ENCODE measurements at places on chromosomes 7 and 10.
A peak's percentile ranks its signal among the peaks of the same experiment; 100 is the strongest.

- no peak for DNase-seq
Measured at GRCh38 chr10:48551861-48552591, 52.8 kb downstream of the ARHGAP22 start.

GRCh38 chr10:6070660-6071059 lies 8.5 kb upstream of the IL2RA start:
- DNase-seq = no peak

GRCh38 chr10:75530299-75530698 lies 98.9 kb downstream of the LRMDA start:
- no peak for DNase-seq

DNA sequence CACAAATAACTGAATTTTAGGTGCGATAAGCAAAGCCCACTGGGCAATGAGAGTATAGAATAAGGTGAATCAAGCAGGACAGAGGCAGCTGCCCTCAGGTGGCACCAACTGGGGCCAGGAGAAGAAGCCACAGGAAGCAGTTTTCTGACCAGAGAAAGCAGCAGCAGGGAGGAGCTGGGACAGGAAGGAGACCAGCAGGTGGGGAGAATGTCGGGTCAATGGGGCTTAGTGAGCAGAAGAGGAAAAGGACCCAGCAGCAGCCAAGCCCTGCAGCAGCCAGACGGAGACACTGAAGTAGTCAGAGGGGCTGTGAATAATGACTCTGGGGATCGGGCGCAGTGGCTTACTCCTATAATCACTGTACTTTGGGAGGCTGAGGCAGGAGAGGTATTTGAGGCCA lies 209.6 kb upstream of the SH2B2 start:
- no peak for DNase-seq

GRCh38 chr7:68394131-68394530 lies 1204.1 kb upstream of the AUTS2 start:
- no peak for DNase-seq

DNA sequence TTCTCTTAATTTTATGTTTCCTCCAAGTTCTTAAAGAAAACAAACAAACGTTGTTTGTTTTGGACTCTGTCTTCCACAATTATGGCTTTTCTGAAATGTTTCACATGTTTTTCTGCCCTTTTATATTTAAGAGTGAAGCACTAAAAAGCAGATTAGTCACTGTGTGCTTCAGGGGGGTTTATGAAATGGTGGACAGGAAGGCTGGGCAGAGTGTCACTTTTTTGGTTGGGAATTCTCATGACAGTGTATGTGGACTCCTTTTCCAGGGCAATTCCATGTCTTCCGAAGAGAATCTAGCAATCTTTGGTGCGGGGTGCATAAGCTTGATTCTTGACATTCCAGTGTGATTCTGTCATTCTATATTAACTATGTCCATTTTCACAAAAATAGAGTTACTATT lies 669.4 kb downstream of the PARD3 start:
- DNase-seq = no peak

- no peak for DNase-seq
Measured at GRCh38 chr10:20648263-20648874, 248.7 kb downstream of the NEBL start.

DNA sequence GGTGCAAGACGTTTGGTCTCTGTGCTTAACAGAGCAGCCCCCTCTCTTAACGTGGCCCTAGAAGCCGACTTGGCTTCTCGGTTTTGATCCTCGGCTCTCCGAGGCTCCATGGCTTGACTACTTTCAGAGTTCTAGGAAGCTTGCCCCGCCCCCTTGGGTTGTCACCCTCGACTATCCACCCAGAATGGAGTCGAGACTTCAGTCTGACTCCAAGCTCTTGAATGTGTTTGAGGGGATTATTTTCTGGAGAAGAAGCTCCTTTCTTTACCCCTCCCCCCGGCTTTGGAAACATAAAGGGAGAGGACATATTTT lies 448 bp downstream of the SEC24C start:
- DNase-seq = peak; percentile 16

DNA sequence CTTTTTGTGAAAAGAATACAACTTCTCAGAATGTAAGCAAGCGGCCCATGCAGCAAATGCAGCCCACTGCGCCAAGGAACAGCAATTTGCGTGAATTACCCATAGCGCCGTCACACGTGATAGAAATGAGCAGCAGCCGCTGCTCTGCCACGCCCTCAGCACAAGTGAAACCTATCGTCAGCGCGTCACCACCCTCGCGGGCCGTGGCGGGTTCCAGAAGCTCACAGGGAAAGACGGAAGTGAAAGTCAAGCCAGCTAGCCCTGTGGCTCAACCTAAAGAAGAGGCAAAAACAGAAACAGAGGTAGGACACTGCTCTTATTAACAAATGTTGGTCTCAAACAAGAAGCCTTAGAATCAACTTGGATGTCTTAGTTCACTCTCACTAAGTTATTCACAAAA lies 70.5 kb downstream of the SHH start:
- DNase-seq = no peak

DNA sequence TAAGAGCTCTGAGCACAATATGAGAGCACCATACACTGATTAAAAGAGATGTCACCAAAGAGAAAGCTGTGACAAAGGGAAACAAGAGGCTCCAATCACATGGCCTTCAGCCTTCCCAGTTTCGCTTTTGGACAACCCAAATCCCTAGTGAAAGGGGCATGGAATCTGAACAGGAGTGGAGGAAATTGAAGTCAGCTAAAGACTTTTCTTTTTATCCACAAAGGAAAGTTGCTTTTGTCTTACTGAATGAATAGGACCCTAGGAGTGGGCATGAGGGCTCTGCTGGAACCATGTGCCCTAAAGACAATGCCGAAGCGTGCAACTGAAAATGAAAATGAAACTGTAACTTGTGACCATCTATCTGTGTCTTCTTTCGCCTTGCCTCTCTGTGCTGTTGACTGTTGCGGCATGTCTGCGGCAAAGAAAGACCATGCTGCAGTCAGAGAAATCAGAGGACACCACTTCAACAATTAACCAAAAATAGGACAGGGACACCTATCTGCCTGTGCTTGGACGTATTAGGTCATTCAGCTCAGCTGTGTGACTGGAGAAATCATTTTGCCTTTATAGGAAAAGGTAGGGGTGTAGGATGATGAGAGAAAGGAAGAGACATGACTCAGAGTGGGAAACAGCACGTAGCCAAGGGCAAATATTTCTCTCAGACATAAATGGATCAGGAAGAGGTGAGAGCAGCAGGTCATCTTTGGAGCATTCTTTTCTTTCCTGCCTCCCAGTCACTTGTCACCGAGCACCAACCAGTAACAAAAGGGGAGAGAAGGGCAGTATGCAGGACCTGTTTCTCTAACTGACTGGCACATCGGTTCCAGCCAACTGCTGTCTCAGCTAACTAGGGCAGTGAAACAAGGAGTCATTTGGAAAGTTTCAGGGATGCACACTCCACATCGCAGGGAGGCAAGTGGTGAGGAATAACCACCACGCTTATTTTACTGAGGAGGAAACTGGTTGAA lies 12.3 kb downstream of the CAV2 start:
- DNase-seq = no peak

- DNase-seq = peak; percentile 23
Measured at GRCh38 chr7:140478246-140479061, 851 bp downstream of the MKRN1 start.

- DNase-seq = no peak
Measured at GRCh38 chr7:91634485-91635177, 245.9 kb downstream of the MTERF1 start.

DNA sequence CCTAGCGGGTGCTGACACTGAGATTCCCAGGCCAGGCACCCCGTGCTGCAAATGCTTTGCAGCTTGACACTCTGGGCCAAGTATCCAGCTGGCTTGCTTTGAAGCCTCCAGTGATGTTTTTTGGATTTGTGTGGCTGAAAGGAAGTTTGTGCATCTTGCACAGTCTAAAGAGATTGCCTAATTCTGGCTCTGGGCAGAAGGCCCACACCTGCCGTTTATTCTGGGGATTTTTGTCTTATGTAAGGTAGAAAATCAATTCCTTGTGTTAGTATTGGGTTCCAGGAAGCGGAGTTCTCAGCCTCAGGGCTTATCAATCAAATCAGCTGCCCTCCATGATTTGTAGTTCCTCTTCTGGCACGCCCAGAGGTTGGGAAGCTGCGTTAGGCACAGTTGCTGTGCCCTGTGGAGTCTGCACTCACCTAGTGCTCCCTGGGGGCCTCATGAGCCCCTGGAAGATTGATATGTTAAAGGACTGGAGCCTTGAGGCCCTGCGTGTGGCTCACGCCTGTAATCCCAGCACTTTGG lies 8.4 kb upstream of the PURB start:
- no peak for DNase-seq

DNA sequence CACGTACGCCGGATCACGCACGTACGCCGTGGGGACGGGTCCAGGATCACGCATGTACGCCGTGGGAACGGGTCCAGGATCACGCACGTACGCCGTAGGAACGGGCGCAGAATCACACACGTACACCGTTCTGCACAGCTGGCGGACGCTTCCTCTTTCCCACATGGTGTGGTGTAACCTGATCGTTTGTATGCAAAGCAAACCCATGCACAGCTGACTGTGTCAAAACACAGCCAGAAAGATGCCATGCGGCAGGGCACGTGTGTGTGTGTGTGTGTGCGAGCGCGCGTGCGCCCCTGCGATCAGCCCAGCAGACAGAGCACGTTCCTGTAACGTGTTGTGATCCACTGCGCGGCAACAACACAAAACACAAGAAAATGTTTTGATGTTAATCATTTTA lies 573.6 kb downstream of the DNAJB6 start:
- no peak for DNase-seq

GRCh38 chr7:36898186-36898585 lies 173.9 kb upstream of the AOAH start:
- no peak for DNase-seq

DNA sequence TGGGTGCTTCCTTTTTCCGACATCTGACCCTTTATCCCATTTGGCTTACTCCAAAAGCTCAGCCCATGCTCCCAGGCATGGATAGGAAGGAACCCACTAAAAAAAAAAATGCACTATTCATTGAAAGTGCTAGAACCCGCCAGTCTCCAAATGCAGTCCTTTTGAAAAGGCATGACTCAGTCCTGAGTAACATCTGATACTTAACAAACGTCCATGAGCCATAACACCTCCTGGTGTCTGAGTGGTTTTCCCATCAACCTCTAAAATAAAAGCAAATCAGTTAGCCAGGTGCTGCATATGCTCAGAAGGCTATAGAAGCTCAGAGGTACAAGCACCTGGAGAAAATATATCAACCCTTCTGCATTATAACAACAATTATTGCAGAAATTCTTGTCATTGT lies 45.0 kb upstream of the CACUL1 start:
- DNase-seq = no peak

- DNase-seq = no peak
Measured at GRCh38 chr7:47776335-47776734, 171.9 kb downstream of the PKD1L1 start.

DNA sequence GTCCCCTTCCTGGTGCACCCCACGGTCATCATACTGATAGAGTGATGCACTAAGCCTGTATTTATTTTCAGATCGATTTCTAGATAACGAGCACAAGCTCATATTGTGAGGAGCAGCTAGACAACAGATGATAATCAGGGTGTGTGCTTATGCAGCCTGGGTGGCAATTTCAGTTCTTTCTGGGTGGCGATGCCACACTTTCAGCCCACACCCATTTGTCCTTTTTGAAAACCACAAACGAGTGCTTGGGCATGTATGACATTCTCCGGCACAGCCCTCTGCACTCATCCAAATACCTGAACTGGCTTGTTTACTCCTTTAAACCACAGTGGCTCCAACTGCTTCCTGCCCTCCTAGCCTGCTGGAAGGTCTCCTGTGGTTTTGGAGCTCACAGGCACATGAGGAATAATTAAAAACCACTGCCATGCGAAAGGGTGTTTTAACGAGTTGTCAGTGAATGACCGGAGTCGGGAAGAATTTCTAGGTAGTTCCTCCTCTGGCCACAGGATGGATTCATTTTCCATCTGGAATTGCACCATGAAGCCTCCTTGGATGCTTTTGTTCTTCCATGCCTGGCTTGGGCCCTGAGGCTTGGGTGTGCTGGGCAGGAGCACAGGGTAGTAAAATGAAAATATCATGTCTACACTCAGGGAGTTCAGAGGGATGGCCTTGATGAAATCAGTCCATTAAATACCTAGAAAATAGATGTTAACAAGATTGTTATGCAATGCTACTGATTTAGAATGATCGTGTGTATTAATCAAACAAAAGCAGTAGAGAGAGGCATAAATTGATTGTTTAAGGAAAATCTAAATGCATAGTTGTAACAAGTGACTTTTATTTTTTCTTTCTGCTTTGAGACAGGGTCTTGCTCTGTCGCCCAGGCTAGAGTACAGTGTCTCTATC lies 52.4 kb upstream of the ITGB1 start:
- no peak for DNase-seq

GRCh38 chr10:77398558-77398957 lies 239.1 kb downstream of the KCNMA1 start:
- no peak for DNase-seq

DNA sequence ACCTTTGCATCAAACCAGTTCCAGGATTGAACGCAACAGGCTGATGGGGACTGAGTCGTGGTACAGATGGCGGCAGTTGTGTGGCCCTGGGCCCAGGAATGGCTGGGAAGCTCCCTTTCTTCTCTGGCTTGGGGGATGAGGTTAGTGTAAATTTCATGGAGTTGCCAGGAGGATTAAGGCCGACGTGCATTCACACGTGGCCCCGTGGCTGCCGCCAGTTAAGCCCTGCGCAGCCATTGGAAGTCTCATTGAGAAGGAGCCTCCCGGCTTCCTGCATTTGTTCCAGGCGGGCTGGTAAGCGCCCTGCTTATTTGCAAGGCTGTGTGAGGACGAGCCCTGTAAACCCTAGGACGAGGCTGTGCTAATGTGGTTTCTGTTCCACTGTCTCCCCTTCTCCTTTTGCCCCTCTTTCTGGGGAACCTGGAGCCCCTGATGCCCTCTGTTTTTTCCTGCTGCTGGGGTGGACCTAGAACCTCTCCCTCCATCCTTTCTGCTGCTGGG lies 174.7 kb upstream of the TNRC18 start:
- no peak for DNase-seq

DNA sequence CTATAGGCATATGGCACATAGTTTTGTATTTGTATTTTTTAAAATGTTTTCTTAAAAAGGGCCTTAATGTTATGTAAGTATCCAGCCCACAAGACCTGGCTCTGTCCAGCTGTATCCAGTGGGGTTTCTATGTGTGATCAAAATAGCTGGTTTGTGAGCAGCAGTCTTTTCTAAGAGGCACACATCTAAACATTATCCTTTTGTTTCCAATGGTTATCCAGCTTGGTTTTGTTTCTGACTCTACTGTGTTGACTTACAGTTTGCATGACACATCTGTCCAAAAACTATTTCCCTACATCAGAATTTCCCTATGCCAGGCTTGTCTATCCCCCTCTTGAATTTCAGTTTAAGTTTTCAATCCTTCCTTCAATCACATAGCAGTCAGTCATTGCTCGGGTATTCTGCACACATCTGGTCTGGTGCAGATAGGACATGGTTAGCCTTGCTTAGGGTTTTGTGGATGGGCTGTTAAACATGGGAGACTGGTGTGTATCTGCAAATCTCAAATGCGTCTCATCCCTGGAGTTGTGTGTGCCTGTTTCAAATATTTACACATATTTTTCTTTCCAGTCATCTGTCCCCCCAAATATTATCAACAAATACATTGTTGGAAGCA lies 104.2 kb downstream of the SAMD9 start:
- no peak for DNase-seq

GRCh38 chr7:117829450-117830117 lies 43.7 kb downstream of the CTTNBP2 start:
- no peak for DNase-seq

All from activated CD4-positive, CD25-positive, alpha-beta regulatory T cell treated with anti-CD3 and anti-CD28 coated beads, Interleukin-2, amount 50 U/mL, for 16 hours (primary cell).